ENCODE measurements at places on chromosomes 16 and 17. TPM values are rescaled to one million over a fixed set of nuclear protein-coding genes. Genes with fewer than 3 reads are reported as not detected.

PLEKHM1 gene
- 33.1 TPM for total RNA-seq

NIP7 gene
- total RNA-seq: 60.5 TPM

KRT14 gene
- total RNA-seq: not detected

NEUROD2 gene
- total RNA-seq: not detected

SULT1A2 gene
- total RNA-seq: 0.32 TPM

ASGR1 gene
- 1.8 TPM for total RNA-seq

ZNF319 gene
- 8.9 TPM for total RNA-seq

Data from activated T-helper 2 cell treated with anti-CD3 and anti-CD28 coated beads, Interferon-gamma antibody, Interleukin-2, Interleukin-4, amounts not matched to agents 10 μg/mL and 5 μg/mL and 100 μg/mL, durations not matched to agents 14 hours and 24 hours and 36 hours (primary cell).